ENCODE measurements at places on chromosomes 3 and 15.
A peak's percentile ranks its signal among the peaks of the same experiment; 100 is the strongest.

- no peak for DNase-seq
Measured at GRCh38 chr3:48408823-48409281, 21.0 kb downstream of the PLXNB1 start.

DNA sequence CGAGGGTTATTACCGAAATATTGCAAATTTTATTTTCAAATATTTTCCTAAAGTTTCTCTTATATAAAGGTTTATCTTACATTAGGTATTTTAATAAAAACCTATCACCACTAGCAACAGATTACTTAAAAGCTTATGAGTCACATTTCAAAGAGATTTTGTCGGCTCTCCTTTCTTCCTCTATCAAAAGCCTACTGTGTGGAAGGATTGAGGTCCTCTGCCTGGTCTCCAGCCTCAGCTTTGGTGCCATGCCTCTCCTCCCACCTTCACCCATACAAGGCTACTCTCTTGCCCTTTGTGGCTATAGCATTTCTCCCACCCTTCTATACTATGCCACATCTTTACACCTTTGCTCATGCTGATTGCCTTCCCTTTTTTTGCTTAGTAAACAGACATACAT lies 199.3 kb downstream of the TNIK start:
- DNase-seq, result no peak

DNA sequence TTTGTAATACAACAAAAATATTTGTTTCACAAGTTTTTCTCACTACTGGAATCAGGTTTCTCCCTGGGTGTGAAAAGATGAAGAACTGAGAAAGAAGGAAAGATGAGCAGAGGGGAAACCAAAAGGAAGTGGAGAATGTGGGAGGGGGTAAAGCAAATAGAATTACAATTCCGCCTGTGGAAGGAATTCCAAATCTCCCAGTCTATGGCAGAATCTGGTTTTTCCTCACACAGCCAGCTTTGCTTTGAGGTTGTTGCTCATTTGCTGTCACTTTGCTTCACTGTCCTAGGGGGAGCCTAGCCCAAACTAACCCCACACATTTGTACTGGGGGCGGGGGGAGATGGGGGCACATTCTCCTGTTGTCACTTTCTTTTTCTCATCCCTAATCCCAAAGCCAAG lies 43.9 kb downstream of the RPL22L1 start:
- no peak for DNase-seq

DNA sequence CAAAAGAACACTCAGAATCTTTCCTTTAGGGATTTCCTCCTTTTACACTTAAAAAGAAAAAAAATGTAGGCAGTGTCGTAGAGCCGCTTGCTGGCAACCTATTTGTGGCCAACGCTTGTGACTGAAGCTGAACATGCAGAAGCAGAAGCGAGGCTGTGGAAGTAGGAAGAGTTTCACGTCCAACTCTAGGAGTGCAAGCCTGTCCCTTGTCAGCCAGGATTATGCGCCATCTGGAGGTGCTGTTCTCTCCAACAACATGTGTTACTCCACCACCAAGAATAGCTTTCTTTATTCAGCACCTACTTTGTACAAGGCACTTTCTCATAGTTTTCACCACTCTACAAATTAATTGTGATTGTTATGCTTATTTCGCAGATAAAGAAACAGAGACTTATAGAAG lies 223.2 kb upstream of the LMCD1 start:
- no peak for DNase-seq

- DNase-seq, result no peak
Measured at GRCh38 chr3:55069950-55070349, 142.1 kb upstream of the LRTM1 start.

GRCh38 chr15:96896766-96897165 lies 566.3 kb downstream of the NR2F2 start:
- no peak for DNase-seq

- DNase-seq, result no peak
Measured at GRCh38 chr15:70423267-70423666, 325.6 kb upstream of the TLE3 start.

- no peak for DNase-seq
Measured at GRCh38 chr15:65942436-65942835, 73.1 kb downstream of the RAB11A start.

DNA sequence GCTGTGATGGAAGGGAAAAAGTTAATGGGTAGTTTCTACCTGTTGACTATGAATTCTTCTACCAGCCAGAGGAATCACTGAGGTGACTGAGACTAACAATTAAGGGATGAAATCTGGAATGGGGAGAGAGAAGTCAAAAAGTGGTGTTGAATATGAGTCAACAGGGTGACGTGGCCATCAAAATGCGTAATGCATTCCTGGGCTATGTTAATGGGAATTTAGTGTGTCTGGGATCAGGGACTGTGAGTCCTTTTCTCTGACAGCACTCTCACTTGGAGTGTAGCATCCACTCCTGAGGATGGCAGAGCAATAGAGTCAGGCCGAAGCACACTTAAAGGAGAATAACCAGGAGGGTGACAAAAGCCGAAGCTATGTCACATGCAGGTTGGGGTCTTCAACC lies 60.4 kb downstream of the MESD start:
- no peak for DNase-seq

- DNase-seq, result no peak
Measured at GRCh38 chr3:142287866-142288638, 62.7 kb upstream of the GK5 start.

DNA sequence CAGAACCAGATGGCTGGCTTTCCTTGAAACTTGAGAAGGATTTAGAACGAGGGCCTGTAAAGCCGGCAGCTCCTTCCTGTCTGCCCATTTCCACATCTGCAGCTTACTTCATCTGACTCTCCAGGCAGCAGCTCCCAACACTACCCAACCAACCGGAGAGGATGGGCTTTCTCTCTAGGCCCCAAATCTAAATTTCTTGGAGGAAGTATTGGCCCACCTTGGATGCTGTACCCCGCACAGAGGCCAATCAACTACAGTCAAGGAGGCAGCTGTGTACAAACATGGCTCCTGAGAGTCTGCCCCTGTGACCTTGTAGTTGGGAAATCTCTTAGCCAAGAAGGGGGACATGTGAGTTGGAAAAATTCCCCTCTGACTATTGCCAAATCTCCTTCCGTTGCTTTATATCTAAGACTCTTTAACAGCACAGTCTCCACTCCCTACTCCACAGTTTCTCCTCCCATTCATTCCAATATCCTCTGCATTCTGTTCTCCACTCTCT lies 8.0 kb upstream of the ACAP2 start:
- no peak for DNase-seq

GRCh38 chr3:116188231-116188785 lies 257.0 kb downstream of the LSAMP start:
- DNase-seq, result no peak

DNA sequence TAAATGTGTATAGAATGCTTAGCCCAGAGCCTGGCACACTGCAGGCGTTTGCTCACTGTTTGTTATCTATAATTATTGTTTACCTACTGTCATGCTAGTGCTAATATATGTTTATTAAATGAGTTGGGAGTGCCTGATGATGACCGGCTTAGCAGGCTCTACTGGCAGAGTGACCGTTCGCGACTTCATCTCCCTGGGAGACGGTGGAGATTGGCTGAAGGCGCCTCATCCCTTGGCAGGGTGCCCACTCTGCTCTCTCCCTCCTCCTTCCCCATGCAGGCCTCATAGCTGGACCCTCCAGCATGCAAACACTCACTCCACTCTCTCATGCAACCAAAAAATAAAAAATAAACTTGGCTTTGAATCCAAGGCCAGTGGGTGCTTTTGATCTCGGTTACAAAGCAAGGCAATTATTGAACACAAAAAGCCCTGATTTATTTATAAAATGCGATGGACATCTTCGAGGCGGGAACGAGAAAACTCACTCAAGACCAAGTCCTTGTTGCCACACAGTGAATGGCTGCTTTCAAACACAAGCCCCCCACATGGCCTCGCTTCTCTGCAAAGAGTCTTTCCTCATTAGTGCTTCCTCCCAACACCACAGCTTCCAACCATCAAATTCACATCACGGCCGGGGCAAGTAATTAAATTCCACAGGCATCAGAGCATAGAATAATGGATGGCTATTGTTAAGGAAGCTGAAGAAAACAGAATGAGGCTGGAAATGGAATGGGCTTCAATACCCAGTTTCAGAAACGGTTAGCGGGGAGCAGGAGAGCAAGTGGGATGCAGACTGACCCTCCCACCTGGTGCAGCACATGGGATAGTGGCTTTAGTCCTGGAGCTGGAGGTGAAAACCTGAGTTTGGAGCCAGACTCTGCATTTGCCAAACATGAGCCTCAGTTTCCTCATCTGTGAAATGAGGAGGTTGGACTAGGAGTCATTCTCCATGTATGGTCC lies 135.7 kb upstream of the RAD18 start:
- no peak for DNase-seq

DNA sequence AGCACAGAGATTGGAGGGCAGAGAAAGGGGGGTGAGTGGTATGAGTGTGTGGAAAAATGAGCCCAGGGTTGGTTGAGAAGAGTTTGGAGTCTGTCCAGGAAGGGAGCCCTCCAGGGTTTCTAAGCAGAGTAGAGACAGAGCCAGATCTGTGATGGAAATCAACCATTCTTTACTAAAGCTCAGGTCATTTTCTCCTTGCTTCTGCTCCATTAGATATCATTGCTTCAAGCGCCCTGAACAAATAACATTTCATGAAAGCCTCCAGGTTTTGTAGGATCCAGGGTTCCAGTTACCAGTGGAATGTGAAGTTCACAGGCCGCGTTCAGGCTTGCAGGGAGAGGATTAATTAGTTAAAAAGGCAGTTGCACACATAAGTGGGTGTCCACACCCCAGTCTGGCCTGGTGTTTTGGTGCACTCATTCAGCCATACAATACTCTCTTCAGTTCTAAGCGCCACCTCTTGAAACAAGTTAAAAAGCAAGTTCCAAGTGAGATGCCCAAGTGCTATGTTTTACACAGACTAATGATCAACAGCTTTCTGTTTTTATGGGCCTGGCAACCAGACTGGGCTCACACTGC lies 16.4 kb upstream of the BOC start:
- no peak for DNase-seq

- DNase-seq, result no peak
Measured at GRCh38 chr3:172470588-172470987, 22.3 kb upstream of the GHSR start.

DNA sequence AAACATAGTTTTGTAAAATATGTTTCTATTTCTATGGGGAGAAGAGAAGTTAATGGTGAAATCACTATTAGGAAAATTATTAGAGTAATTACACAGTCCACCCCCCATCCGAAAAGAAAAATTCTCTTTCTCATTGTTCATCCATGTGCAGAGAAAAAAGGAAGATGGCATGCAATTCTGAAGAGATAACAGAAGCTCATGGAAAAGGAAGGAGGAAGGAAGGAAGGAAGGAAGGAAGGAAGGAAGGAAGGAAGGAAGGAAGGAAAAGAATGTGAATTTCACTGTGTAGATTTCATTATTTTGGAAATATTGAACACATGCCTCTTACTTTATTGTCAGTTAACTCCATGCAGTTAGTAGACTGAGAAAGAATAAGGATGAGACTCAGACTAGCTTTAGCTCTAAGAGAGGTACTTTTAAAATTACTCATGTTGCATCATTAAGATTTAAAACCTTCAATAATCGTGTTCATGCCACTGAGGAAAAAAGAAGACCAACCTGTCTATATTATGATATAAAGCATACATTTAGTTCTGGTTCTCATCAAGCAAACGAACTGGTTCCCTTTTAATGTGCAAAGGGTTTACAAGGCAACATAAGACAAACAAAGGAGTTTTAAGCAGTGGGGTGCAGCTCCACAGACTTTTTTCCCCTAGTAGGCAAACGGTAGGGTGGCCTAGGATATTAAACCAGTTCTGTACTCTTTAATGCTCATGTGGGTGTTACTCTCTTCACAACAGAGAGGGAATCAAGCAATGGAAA lies 379.6 kb downstream of the FOXP1 start:
- DNase-seq, result no peak

- no peak for DNase-seq
Measured at GRCh38 chr15:23483821-23484299, 36.8 kb upstream of the GOLGA6L2 start.

DNA sequence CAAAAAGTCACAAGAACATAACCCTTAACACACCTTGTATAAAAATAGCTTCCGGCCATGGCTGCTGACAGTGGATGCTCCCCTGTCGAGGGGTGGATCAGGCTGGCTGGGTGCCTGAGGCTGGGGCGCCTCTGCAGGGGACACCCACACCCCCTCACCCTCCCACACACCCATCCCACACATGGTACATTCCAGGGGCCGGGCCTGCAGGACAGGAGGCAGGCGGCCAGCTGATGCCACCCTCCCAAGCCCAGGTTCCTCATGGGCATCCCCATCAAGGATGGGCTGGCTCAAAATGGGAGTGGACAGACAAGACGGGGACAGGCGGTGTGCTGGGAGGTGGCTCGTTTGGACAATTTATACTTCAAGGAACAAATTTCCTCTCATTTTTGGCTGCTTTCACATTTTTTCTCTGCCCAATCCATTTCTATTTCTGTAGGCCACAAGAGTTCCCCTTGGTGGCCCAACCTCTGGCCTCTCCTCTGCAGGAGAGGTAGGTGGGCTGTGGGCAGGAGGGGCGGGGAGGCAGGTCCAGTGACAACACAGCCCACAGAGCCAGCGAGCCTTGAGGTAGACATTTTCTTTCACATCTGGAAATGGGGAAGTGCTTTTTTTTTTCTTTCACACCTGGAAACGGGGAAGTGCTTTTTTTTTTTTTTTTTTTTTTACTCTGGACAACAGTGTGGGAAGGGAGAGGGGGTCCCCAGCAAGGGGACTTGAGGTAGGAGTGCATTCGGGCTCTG lies 23.3 kb downstream of the RNU5B-1 start:
- peak; percentile 52 for DNase-seq

- no peak for DNase-seq
Measured at GRCh38 chr15:97755726-97756125, 204.8 kb upstream of the ARRDC4 start.

DNA sequence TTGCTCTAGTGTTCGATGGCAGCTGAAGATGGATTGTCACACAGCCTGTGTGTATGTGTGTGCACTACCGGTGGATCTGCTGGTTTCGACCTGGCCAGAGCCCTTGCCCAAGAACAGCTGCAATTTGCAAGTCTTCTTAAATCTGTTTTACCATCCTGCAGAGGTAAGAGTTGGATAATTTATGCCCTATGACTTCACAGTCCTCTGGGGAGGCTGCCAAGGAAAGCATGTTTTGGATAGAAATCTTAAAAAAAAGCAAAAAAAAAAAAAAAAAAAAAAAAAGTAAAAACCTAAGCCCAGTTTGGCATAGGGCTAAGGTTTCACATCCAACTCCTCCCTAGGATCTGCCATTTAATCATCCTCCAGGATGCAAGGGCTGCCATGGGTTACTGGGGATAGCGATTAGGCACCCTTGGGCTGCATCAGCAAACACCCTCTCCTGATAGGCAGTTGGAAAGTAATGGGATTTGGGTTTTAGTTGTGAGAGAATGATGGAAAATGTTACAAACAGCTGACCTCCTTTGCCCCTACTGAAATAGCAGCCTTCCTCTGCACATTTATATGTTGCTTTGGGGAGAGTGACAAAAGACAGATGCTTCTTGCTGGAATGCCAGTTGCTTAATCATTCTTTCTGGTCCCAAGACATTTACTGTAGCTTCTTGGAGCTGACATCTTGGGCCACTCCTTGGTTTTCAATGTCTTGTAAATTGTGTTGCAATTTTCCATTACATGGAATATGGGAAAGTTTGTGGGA lies 35.4 kb downstream of the CD200R1L start:
- DNase-seq, result peak; percentile 25

Measured in Right ventricle myocardium inferior (tissue), 1 donor.